ENCODE measurements at places on chromosomes 3 and 15.

- no peak for DNase-seq
Measured at GRCh38 chr3:151960961-151961580, 87.6 kb downstream of the SUCNR1 start.

- no peak for DNase-seq
Measured at GRCh38 chr3:16148783-16149182, 25.7 kb upstream of the GALNT15 start.

GRCh38 chr3:46098319-46098761 lies 71.1 kb upstream of the XCR1 start:
- peak; percentile 46 for DNase-seq

DNA sequence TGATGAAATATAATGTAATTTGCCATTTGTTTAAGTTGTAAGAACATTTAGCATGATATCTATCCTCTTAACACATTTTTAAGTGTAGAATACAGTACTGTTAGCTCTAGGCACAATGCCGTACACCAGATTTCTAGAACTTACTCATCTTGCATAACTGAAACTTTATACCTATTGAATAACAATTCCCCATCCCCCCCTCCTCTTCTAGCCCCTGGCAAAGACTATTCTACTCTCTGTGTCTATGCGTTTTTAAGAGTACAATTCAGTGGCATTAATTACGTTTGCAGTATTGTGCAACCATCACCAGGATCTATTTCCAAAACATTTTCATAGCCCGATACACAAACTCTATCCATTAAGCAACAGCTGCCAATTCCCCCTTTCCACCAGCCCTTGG lies 261.7 kb downstream of the PLOD2 start:
- no peak for DNase-seq

GRCh38 chr3:58210761-58211460 lies at the start of gene DNASE1L3:
Gene DNASE1L3, minus strand, starts transcription at chr3:58210972. Its CDS starts 66 bp downstream, at chr3:58210906.
- no peak for DNase-seq

DNA sequence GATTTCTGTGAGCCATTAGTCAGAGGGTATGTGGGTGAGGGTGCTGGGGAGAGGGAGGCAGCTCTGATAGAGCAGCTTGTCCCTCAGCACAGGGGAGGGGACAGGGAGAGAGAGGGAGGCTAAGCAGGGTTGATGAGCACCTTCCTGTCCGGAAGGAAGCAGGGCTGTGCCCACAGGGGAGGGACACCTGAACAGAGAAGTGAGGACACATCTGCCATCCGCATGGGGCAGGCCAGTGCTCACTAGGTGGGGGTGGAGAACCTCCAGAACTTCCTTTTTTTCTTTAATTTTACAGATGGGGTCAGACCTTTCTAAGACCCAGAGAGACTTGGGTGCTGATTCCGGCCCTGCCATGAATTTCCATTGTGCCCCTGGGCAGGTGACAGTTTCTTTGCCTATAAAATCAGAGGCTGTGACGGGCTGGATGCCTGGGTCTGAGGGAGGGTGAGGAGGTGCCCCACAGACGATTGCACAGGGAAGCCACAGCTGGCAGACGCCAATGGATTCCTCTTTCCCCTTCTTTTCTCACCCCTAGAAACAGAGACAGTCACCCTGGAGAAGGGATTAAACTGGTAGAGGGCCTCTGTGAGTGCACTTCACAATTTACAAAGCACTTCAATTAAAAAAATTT lies 4.1 kb upstream of the TGM5 start:
- DNase-seq = no peak

- no peak for DNase-seq
Measured at GRCh38 chr3:62467966-62468722, 94.8 kb upstream of the FEZF2 start.

DNA sequence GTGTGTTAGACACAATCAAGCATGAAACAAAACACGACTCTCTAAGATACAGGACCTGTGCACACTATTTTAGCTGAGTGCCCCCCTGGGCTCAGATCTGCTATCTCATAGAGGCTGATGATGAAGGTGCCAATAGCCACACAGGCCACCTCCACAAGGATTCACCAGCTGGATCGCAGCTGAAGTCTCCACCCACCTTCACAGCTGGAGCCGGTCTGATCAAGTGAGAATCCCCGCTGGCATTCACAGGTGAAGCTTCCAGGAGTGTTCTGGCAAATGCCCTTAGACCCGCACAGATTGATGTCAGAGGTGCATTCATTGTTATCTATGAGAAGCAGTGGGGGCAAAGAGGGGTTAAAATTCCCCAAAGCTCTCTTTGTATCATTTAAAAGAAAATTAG lies 90.1 kb downstream of the DUT start:
- DNase-seq = no peak

DNA sequence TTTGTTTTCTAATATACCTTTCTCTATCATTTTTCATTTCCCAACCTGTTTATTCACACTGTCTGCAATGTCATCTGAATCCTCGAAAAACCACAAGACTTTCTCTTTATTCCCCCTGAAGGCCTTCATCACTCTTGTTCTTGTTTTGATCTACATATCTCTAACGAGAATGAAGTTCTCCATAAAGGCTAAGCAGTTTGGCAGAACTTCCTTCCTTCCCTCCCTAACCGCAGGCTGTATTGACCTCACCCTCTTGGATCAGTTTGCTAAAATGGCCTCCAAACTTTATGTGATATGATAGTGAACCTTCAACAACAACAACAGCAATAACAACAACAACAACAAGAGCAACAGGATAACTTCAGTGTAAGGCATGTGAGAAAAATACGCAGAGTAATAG lies 392.8 kb downstream of the TIGIT start:
- DNase-seq = no peak

- no peak for DNase-seq
Measured at GRCh38 chr3:32484436-32484835, 18.2 kb downstream of the CMTM6 start.

DNA sequence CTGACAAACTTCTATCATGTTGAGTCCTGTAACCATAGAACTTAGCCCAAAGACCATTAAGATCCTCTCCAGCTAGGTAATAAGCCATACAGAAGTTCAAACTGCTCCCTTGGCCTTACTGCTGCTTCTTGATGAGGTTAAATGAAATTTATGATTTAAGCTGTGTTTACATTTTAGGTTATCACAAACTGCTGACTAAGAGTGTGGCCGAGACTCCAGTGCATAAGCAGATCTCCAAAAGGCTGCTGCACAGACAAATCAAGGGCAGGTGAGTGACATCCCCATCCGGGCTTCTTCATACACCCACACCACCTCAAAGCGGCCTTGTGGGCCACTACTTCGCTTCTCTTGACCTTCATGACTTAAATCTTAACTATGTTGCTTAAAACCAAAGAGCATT lies 39.0 kb downstream of the KIF7 start:
- no peak for DNase-seq

DNA sequence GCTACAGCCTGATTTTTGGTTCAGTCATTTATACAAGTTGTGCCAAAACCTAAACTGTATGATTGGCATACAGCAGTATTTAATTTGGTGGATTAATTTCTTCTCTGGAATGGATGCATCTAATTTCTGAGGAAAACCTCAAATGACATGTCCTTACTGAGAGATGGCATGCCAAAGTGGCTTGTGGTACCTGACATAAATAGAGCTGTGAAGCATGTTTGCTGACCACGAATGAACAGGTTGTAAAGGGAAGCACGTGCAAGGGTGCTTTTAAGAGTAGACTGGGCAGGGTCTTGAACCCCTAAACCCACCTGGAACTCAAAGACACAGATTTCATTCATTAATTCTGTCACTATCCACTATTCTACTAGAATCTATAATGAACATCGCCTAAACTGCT lies 77.2 kb downstream of the TP63 start:
- no peak for DNase-seq

- no peak for DNase-seq
Measured at GRCh38 chr3:25023876-25024275, 404.2 kb upstream of the RARB start.

DNA sequence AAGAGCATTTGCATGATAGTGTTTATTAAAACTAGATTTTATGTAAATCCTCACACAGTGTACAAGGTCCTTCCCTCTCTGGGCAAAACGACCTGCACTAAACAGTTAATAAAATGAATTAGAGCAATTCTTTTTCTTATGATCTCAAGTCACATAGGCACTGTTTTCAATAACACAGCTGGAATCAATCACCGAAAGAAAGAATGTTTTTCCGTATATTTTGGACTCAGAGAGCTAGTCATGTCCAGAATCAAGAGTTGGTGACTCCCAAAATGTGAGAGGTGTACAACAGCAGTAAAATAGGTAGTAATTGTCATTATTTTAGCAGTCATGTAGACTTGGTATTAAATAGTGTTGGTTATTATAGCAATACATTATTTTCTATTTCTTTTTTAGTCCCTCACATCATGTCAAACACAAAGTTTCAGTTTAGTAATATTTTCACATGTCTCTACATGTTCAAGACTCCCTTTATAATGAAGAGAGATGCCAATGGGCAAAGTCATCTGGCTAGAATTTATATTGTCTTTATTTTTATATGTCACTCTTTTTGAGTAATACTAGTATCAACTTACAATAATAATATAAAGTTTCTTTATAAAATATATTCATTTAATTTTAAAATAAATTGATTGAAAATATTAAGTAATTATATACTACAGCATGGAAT lies 448.6 kb upstream of the CDIN1 start:
- DNase-seq = no peak

DNA sequence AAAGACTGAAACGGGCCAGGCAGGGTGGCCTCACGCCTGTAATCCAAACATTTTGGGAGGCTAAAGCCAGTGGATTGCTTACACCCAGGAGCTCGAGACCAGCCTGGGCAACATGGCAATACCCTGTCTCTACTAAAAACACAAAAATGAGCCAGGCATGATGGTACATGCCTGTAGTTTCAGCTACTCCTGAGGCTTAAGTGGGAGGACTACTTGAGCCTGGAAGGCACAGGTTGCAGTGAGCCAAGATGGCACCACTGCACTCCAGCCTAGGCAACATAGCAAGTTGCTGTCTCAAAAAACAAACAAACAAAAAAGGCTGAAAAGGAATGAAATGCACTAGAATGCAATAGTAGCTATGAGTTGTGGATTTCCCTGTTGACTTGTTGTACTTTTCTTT lies 94.7 kb downstream of the STAG1 start:
- DNase-seq = no peak

- DNase-seq = peak; percentile 31
Measured at GRCh38 chr3:140942221-140943104, 827 bp downstream of the SLC25A36 start.

GRCh38 chr3:43031889-43032545 lies 52.9 kb downstream of the GASK1A start:
- no peak for DNase-seq

DNA sequence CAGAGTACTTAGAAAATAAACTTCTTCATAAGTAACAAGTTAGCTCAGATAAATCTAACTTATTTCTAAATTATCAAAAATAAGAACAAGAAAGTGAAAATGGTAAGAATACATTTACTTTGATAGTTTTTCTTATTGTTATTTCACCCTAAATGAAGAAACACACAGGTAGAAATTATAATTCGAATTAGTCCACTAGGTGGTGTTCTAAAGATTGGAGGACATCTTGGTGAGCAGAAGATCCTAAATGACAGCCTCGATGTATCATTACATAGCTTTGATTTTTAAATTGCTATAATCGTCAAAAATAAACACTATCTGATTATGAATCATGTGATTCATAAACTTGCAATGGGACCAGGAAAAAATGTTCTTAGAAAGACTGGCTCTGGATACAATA lies 280.8 kb upstream of the UBE2E2 start:
- DNase-seq = no peak

DNA sequence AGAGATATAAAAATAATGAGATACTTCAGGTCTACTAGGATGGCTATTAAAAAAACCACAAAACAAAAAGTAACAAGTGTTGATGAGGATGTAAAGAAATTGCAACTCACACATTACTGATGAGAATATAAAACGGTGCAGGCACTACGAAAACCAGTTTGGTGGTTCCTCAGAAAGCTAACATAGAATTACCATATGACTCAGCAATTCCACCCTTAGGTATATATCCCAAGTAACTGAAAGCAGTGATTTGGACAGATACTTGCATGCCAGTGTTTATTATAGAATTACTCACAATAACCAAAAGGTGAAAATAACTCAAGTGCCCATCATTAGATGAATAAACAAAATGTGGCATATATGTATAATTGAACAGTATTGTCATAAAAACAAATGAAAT lies 87.5 kb upstream of the MELTF start:
- no peak for DNase-seq

DNA sequence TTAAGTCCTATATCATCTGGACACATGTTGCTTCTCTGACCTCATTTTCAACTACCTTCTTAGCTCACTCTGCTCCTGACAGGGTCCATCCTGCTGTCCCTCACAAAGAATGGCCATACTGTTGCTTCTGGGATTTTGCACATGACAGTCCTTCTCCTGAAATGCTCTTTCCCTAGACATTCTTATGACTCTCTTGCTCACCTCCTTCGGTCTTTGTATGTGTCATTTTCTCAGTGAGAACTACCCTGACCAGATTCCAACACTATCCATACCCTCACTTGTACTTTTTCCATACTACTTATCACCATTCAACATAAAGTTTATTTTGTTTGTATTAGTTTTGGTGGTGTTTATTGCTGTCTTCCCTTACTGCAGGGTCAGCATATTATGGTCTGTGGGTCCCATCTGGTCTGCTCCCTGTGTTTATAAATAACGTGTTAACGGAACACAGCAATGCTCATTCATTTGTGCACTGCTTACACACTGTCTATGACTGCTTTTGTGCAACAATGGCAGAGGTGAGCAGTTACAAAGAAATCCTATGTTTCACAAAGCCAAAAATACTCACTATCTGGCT lies 159.5 kb downstream of the SPATA16 start:
- no peak for DNase-seq

DNA sequence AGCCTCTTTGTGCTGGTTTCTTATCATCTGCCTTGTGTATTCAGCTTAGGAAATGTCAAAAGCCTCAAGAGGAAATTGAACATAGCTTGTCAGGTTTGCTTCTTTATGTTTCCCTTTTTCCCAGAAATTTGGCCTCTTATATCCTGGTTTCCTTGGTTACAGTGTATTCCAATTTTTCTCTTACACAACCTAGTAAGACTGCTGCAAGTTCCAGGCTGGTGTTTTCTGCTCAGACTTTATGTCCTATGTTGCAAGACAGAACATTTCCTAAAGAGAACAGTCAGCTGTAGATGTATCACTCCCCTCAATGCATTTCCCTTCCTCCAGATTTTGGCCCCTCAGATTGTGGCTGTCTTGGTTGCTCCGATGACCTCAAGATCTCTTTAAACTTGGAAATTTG lies 102.5 kb downstream of the SH3GL3 start:
- DNase-seq = no peak

GRCh38 chr3:131794766-131795388 lies 239.9 kb downstream of the CPNE4 start:
- peak; percentile 10 for DNase-seq
